ENCODE measurements at places on chromosomes 1 and 21. TPM values are rescaled to one million over a fixed set of nuclear protein-coding genes. Genes with fewer than 3 reads are reported as not detected.

The ST3GAL3 gene
- 53.1 TPM for total RNA-seq

The EPHA2 gene
- total RNA-seq: 2.5 TPM

The UTS2 gene
- not detected for total RNA-seq

The KDM5B gene
- 125 TPM for total RNA-seq

The COL9A2 gene
- 7.2 TPM for total RNA-seq

The SLFNL1 gene
- 0.92 TPM for total RNA-seq

The DNALI1 gene
- total RNA-seq: 10.6 TPM

The C1orf50 gene
- total RNA-seq: 13.6 TPM

The TRAPPC3 gene
- total RNA-seq: 51.0 TPM

The OR2G6 gene
- not detected for total RNA-seq

The OR2L5 gene
- total RNA-seq: 1.8 TPM

The C1QTNF12 gene
- total RNA-seq: not detected

The LAPTM5 gene
- total RNA-seq: 10.1 TPM

The TMPRSS3 gene
- 0.23 TPM for total RNA-seq

The MMEL1 gene
- 4.6 TPM for total RNA-seq

The PRDX6 gene
- 46.1 TPM for total RNA-seq

The TMEM125 gene
- 0.69 TPM for total RNA-seq

The SLC9C2 gene
- 4.8 TPM for total RNA-seq

The TSHB gene
- not detected for total RNA-seq

The RGS18 gene
- total RNA-seq: 1.8 TPM

The KCNE1 gene
- 0.46 TPM for total RNA-seq

The SV2A gene
- total RNA-seq: 183 TPM

The TP73 gene
- 0.92 TPM for total RNA-seq

The TRIM45 gene
- 4.8 TPM for total RNA-seq

The LIN28A gene
- total RNA-seq: not detected

The KIF17 gene
- total RNA-seq: 17.8 TPM

The RNF19B gene
- 41.3 TPM for total RNA-seq

The CCDC181 gene
- 15.2 TPM for total RNA-seq

The GSTM1 gene
- 15.0 TPM for total RNA-seq

The NPR1 gene
- total RNA-seq: 0.46 TPM

The KCNN3 gene
- 10.1 TPM for total RNA-seq

The AQP10 gene
- not detected for total RNA-seq

The MAP3K21 gene
- total RNA-seq: 8.1 TPM

The NPL gene
- total RNA-seq: 12.5 TPM

The TRABD2B gene
- under 0.01 TPM for total RNA-seq

The LIPI gene
- total RNA-seq: not detected

The LCK gene
- total RNA-seq: 0.23 TPM

The LIX1L gene
- total RNA-seq: 23.5 TPM

The KCNJ15 gene
- total RNA-seq: under 0.01 TPM

The PIGR gene
- not detected for total RNA-seq

The SLAMF9 gene
- not detected for total RNA-seq

The PODN gene
- total RNA-seq: 1.2 TPM

The S100A10 gene
- 16.4 TPM for total RNA-seq

The SLC5A9 gene
- 0.46 TPM for total RNA-seq

The HPDL gene
- total RNA-seq: 1.2 TPM

The BACE2 gene
- 6.5 TPM for total RNA-seq

The VAMP3 gene
- 36.4 TPM for total RNA-seq

The ZNF692 gene
- total RNA-seq: 23.5 TPM

The KTI12 gene
- 7.4 TPM for total RNA-seq

The ACTRT2 gene
- not detected for total RNA-seq

The MAP10 gene
- total RNA-seq: 8.1 TPM

The GSTM5 gene
- total RNA-seq: 6.2 TPM

The EFNA1 gene
- total RNA-seq: 5.3 TPM

The MROH9 gene
- not detected for total RNA-seq

The TMEM61 gene
- 1.4 TPM for total RNA-seq

The ATP1A4 gene
- total RNA-seq: under 0.01 TPM

All from diencephalon (tissue), 1 donor.